Common myeloid progenitor, CD34-positive (primary cell): ENCODE measurements at places on chromosomes 13 and 19.

DNA sequence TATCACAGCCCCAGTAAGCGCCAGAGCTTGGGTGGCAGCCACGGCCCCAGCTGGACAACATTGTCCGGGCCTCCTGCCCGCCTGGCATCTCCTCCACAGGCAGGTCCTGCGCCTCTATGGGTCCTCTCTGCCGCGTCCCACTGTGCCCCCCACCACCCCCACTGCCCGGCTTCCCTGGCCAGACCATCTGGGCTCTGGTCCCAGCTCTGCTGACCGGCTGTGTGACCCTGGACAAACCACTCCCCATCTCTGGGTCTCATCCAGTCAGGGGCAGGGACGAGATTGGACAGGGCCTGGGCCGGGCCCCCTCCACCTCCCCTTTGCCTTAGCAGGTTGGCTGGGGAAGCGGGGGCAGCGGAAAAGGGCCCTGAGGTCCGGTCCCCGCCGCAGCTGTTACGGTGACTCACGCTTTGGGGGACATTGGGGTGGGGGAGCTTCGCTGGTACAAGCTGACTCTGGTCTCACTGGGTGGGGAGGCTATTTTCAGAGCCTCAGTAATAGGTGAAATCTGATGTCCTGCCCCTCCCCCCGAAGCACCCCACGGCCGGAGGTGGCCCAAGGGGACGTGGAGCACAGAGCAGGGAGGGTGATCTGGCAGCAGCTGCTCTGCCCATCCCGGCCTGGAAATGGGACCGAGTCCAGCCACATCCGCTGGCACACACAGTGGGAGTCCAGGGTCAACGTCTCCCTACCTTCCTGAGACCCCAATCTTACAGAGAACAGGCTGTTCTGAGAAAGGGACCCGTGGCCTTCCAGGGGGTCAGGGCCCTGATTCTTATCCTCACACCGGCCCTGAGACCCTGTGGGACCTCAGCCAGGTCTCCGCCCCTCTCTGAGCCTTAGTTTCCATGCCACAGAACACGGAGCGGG, 9.1 kb downstream of the NFIC start:
- DNase-seq, result no peak

- DNase-seq, result no peak
These were observed 53.8 kb upstream of the LATS2 start for GRCh38 chr13:21115231-21115630.

DNA sequence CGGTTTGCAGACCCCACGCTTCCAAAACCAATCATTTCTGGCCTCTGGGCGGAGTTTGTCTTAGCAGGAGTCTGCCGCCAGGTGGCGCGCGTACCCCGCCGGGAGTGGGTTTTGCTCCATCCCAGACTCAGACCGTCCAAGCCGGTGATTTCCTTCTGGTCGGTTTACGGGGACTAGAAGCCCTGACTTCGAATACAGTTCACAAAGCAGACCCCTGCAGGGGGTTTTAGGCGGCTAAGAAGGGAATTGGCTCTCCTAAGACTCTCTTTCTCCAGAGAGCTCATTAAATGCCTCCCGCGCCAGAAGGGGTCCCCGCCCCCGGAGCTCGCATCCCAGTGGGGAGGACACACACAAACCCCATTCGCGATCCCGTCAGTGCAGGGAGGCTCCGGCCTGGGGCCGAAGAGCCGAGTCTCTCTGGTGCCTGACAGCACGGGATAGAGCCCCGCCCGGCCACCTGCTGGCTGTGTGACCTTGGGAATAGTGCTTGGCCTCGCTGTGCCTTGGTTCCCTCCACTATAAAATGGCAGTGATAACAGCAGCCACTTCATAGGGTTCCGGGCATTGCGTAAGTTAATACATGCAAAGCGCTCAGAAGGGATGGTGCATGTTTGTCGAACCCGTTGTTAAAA, 8.6 kb upstream of the NUP62 start:
- DNase-seq, result peak; percentile 67

GRCh38 chr13:45328661-45329111, 12.3 kb downstream of the TPT1 start:
- no peak for DNase-seq

- DNase-seq, result no peak
These were observed 374.6 kb downstream of the DACH1 start for GRCh38 chr13:71492346-71492871.
